ENCODE measurements at places on chromosomes 12 and 14.

GRCh38 chr14:54317391-54317790 lies 79.4 kb upstream of the CDKN3 start:
- DNase-seq = peak; percentile 70

DNA sequence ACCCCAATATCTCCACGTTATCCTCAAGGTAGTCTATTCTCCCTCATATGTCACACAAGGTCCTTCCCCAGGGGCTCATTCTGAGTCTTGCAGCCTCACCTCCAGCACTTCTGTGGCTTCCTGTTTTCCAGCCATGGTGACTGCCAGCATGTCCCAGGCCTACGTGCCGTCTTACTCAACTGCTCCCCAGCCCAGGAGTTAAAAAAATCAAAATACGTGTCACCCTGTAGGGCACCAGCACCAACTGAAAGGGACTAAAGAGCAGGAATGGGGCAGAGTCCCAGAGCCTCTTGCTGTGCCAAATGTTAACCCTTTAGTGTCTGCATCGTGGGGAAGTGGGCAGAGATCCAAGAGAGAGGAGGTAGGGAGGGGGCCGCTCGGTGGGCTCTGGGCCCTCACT lies 37.0 kb upstream of the MED13L start:
- no peak for DNase-seq

DNA sequence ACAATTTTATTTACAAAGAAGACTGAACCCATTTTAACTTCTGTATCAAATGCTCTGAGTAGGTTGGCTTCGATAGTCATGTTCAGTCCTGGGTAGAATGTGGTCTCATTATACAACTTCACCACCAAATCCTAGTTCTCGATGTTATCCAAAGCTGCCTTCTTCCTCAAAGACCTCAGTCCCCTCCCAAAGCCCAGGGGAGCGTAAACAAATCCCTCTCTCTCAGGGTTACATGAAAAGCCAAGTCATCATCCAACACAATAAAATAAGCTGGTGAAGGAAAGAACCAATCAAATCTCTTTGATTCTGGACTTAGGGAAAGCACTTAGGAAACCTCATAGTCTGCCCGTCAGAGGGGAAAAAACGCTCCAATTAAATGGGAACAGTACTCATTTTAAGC lies 9.1 kb downstream of the PTCSC3 start:
- DNase-seq = no peak

DNA sequence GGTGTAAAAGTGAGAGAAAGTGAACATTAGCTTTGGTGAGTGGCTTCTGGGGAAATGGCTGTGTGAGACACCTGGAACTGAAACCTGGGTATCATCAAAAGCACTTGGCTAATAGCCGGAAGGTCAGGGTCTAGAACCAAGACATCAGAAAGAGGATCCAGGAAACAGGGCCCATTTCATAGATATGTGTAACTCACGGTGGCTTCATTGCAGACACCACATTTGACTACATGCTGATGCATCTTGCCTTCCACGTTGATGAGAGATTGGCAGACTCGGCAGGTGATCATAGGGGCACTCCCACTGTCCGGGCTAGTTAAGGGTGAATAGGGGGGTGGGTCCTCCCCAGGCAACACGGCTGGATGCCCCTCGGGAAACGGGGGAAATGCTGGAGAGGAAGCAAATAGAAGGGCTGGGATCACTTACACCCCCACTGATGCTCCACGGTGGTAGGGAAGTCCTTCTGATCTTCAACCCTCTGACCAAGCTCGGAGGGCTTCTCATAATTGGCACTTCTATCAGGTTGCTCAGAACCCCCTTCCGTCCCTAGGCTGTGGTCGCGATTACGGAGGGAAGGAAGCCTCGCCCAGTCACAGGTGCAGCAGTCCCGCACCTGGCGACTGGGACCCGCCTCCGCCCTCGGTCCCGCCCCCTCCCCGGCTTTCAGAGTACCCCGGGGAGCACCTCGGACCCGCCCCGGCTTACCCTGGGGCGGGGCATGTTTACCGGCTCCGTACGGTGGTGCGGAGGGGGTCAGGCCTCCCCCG lies 593 bp downstream of the PIP4P1 start:
- peak; percentile 34 for DNase-seq

GRCh38 chr14:55101698-55102097 lies 27.4 kb upstream of the LGALS3 start:
- no peak for DNase-seq

DNA sequence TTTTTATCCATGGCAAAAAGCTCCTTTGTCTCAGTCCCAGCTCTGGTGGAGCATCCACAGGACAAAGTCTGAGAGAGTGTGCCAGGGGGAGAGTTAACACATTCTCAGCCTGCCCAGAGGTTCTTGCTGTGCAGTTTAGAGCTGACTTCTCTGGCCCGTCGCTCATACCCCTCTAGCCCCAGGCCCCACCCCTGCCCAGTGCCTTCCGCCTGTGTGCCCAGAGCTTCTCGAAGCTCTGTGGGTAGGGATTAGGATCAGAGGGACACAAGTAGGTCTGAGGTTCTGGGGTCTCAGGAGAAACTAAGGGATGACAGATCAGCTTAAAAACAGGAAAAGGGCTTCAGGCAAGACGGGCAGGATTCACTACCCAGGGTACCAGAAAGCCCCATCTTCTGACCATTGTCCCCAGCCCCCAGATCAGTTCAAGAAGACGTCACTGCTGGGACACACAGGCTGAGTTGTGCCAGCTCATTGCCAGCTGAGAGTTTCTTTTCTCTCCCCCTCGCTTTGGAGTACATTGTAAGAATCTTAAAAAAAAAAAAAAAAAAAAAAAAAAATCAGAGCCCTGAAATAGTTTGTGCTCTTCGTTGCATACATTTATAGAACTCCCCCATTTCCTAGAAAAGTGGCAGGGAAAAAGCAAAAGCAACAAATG lies 127.0 kb downstream of the GCH1 start:
- DNase-seq = no peak
